ENCODE measurements at places on chromosomes 12 and 14.

DNA sequence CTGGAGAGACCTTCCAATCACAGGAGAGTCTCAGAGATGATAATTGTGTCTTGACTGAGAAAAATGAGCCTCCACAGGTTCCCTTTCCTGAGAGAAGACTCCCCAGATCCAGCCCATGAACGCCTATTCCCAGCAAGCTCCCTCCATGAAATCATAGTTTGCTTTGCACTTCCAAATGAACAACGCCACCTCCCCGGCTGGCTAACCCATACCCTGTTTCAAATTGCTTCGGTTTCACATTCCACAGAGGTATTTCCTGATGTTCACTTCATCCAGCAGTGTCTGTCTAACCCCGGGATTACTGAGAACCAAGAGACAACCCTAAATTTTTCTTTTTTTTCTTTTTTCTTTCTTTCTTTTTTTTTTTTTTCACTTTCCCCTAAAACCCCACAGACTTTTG, 124.1 kb upstream of the RFLNA start:
- DNase-seq, result no peak

GRCh38 chr12:132834181-132834711, 5.6 kb upstream of the GOLGA3 start:
- no peak for DNase-seq

- DNase-seq, result no peak
Measured at GRCh38 chr14:59964251-59965007, 44.5 kb downstream of the LRRC9 start.

DNA sequence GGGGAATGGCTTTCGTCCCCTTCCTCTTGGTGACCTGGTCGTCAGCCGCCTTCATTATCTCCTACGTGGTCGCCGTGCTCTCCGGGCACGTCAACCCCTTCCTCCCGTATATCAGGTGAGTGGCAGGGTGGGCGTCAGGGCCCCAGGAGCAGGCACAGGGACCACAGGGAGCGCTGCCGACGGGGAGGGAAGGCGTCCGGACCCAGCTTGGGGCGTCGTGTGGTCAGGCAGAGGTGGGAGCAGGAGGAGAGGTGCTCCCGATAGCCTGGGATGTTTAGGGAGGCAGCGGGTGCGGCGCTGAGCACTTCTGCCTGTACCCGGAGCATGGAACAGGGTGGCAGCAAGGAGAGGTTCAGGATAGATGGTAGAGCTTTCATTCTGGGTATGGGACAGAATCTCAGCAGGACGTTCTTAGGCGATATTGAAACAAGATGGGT, 444 bp downstream of the DRAM1 start:
- no peak for DNase-seq

DNA sequence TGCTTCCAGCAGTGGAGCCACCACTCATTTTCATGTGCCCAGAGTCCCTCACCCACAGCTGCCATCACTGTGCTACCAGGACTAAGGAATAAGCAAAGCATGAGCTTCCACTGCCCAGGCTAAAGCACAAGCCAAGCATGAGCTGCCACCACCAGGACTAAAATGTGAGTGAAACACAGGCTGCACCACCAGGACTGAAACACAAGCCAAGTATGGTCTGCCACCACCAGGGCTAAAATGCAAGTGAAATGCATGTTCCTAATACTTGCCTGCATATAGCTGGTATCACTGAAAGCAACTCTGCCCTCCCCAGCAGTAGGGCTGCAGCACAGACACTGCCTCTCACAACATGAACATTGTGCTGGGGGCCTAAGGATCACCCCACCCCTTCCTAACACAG, 30.0 kb downstream of the CEP83 start:
- DNase-seq, result no peak

DNA sequence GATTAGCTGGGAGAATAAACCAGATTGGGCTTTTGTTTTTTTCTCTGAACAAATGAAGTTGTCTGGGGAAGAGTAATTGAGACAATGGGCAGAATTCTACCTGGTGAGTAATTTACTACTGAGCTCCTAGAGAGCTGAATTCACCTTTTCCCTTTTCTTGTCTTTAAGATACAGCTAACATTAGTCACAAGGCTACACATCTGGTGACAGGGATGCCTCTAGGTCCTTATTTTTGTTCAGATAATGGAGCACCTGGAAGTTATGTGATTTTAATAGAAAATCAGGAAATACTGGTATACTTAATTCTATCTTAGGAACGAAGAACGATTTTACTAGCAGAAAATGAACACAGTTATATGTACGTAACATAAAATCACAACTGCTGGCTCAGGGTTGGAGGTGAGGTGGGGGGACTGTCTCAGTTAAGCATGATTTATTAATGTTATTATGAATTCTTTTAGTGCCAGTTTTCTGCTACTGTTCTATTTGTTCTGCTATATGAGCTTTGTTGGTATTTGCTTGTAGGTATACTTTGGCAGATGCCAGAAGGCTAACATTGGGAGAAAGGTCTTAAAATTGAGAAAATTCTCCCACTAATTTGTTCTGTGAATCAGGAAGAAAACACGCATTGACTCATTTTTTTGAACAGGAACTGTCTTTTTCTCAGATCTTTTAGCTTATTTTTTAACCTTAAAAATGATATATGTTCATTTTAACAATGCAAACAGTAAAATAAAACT, 482.7 kb upstream of the RGS6 start:
- DNase-seq, result no peak

DNA sequence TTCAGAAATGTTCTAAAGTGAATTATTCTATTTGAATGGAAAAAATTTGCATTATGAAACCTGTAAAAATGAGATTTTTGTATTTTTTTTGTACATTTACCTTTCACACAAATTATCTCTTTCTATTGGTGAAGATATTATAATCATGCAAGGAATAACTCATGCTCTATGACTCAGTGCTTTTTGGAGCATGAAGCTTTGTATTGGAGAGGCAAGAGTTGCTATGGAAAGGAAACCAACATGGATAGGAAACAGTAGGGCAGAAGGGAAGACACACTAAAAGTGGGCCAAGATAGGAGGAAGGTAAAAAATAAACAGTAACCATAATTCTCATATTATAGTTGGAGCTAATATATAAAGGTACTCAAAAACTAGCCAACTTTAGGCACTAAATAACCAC, 79.0 kb downstream of the PLCZ1 start:
- no peak for DNase-seq

- no peak for DNase-seq
Measured at GRCh38 chr12:563787-564298, 99.4 kb downstream of the NINJ2 start.

DNA sequence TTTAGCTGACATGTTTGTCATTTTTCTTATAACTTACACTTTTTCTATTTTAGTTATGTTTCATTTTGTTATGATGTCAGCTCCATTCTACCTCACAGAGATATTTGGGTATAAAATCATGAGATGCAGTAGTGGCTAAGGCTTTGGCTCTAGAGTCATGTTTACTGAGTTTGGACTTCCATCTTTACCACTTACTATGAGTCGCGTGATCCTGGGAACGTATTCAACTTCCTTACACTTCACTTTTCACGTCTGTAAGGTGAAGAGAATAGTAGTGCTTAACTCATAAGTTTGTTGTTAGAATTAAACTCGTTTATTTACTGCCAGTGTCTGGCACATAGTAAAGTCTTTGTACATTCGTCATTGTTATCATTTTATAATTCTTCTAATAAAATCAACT, 126.3 kb downstream of the ERC1 start:
- DNase-seq, result no peak

DNA sequence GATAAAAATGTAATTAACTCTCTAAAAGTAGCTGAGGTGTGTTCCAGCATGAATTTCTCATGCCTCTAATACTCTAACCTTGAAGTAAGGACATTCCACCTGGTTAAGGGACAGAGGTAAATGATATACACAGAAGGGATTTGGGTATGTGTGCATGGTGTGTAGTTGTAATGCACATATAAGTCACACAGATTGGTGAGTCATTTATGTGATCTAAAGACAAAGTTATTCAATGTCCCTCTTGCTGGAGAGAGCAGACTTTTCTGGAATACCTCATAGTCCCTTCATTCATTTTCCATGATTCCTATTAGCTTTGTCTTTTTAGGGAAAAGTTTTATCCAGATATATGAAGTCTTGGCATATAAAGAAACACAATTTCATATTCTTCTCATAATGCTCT, 234.9 kb downstream of the SNAPC1 start:
- no peak for DNase-seq

- no peak for DNase-seq
Measured at GRCh38 chr12:16384732-16385131, 37.3 kb downstream of the MGST1 start.

DNA sequence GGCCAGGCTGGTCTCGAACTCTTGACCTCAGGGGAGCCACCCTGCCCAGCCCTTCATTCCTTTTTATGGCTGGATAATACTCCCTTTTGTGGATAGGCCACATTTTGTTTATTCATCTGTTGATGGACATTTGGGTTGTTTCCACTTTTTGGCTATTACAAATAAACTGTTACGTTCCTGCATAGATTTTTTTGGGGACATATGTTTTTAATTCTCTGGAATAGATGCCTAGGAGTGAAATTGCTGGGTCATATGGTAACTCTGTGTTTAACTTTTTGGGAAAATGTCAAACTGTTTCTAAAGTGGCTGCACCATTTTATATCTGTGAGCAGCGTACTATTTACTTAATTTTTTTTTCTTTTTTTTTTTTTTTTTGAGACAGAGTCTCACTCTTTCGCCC, 9.8 kb downstream of the KMT5A start:
- DNase-seq, result no peak

DNA sequence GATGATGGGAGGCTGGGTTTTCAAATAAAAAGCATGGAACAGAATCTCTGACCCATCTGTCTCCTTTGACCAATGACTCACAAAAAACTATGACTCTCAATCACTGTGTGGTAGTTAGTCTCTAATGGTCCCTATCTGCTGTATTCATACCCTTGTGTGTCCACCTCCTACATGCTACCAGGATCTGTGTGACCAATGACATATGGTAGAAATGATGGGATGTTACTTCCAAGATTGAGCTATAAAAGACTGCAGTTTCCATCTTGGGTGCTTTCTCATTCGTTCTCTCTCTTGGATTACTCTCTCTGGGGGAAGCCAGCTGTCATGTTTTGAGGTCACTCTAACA, 144.7 kb upstream of the BTG1 start:
- no peak for DNase-seq

DNA sequence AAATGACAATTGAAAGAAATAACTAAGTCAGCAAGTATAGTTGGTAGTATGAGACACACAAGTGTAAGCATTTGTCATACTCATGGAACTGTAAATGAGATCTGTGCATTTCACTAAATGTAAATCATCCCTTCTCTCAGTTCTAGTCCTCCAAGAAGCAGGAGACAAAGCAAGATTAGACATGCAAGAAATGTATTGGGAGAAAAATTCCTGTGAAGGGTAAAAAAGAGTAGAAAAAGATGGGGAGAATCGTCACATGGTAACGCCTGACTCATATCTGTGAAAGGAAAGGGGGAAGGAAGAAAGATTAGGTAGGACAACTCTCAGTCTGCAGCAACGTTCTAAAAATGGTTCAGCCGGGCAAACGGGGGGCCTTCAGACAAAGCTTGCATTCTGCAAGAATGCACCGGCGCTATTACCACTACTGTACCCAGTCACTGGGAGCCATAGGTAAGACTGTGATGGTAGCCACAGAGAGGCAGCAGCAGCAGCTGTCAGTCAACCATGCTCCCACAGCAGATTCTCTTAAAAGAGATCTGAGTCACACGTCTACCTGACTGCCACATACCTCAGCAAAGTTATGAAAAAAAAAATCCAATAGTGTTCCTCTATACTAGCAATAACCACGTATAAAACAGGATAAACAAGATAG, 18.0 kb upstream of the RFX4 start:
- DNase-seq, result no peak

Data from stimulated activated CD8-positive, alpha-beta memory T cell treated with anti-CD3 and anti-CD28 coated beads, Interleukin-4, amount 100 ng/mL, for 4 hours (primary cell).